T-helper 22 cell (primary cell): ENCODE measurements at places on chromosomes 12 and 14.

GRCh38 chr14:101603096-101603495 is 41.8 kb downstream of the DIO3 start:
- no peak for DNase-seq

DNA sequence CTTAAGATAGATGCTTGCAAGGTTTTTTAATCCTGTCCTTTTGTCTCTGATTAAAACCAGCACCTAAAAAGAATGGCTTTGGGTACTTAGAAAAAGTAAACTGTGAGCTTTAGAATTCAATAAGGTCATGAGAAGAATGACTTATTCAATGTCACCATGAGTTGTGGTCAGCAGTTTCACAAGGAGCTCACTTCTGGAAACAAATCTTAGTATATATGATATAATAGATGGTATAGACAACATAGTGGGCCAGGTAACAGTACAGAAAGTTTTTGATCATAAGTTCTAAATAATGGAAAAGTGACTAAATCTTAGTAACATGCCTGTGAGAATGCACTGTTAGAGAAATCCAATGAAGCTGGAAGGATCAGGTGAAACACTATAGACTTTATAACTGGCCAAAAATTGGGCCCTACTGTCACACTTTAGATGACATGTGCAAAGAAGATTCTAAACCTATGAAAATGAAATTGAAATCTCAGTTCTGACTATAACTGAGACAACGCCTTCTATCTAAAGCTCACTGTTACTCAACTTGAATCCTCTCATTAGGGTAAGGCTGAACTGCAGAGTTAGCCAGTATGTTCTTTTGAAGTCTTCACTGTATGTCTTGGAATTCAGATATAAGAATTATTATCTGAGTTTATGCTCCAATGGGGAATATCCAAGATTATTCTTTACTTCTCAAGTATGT is 42.4 kb upstream of the RAD51AP1 start:
- no peak for DNase-seq

GRCh38 chr12:20272161-20272560 is 96.2 kb upstream of the PDE3A start:
- DNase-seq = no peak

GRCh38 chr14:34227834-34228649 is 234.0 kb downstream of the SPTSSA start:
- DNase-seq = no peak

GRCh38 chr14:54716862-54717261 is 149.9 kb downstream of the SAMD4A start:
- DNase-seq = no peak

- no peak for DNase-seq
These were observed 1211.4 kb downstream of the VRK1 start for GRCh38 chr14:98008381-98009113.

DNA sequence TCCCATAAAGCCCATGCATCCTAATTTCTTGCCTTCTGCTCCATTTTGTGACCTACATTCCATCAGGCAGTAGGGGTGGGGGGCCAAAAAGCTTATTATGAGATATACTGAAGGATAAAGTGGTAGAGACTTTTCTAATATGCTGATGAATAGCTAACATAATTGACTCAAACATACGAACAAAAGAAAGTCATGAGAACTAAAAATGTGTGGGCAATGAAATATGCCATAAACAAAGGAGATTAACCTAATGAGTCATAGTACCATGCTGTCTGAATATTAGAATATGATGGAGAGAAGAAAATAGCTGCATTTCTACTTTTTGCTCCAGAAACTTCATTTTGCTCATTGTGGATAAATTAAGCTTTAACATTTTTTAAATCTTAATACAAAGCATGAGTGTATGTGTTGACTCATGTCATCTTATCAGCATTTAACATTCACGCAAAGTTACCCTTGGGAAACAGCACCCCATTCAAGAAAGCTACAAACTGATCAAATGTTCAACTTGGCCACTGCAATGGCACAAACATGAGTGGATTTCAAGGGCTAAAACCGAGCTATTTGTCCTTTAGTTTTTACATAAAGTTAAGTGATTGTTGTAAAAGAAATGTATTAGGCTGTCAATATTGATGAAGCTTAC is 64.0 kb upstream of the DIO2 start:
- DNase-seq = no peak

DNA sequence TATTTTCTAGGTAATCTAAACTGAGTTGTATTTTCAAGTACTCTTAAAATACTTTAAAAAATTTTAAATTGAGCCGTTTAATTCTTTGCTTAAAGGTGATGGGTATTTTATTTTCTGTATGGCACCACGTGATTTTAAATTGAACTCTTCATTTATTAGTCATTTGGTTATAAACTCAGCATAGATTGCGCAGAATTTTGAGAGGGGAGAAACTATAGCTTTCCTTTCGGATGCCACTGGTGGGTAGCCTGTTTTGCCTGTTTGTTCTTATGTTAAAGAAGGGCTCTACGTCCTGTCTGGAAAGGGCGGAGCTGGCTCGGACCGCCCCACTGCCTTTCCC is 411 bp upstream of the STYX start:
- no peak for DNase-seq

- no peak for DNase-seq
These were observed 39.1 kb upstream of the DHRS7 start for GRCh38 chr14:60204104-60204842.

- DNase-seq = no peak
These were observed 36.3 kb downstream of the ADGRD1 start for GRCh38 chr12:130990034-130990433.

GRCh38 chr14:53663709-53664108 is 292.9 kb downstream of the BMP4 start:
- no peak for DNase-seq

- no peak for DNase-seq
These were observed 15.2 kb downstream of the MSI1 start for GRCh38 chr12:120353556-120354317.

- no peak for DNase-seq
These were observed 100.6 kb downstream of the DACT1 start for GRCh38 chr14:58738189-58738836.

GRCh38 chr12:4153343-4153892 is 120.1 kb upstream of the CCND2 start:
- DNase-seq = peak; percentile 5

DNA sequence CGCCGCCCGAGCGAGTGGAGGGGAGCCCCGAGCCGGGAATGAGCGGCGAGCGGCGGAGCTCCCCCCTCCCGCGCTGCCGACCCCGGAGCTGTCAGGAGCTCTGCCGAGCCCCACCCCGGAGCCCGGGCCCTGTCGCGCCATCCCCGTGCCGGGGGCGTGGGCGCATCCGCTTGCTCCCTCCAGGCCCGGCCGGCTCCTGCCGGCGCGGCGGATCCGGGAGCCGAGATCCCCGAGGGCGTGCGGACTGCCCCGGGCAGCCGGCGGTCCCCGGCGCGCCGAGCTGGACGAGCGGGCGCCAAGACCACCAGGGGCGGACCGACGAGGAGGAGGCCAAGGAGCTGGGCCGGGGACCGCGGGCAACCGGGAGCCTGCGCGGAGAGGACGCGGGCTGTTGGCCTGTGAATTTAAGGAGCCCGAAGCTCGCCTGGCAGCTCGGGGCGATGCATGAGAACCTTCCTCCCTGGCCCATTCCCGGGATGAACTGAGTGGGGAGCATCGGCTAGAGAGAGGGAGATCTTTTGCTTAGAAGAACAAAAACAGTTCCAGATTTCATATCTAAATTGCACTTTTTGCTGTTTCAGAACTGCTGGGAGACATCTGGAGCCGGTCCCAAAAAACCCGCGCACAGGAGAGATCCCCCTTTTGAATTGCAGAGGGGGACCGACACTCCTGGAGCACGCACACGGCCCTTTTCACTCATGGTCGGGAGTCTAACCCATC is 2.0 kb downstream of the PTHLH start:
- no peak for DNase-seq

DNA sequence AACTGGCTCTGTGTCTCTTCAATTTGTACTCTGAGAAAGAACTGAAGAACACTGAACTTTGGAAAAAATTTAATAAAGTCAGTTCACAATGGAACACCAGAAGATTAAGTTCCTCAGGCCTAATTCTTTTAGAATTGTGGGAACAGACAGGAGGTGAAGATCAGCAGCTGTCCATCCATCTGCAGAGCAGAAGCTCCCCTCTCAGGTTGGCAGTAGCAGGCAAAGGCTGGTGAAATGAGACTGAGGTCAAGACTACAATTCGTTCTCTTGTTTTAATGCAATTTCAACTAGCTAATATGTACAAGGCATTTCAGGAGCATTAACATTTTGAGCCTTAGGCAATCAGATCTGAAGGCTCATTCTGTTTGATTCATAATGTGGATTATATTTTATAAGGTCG is 10.3 kb upstream of the TRHDE start:
- no peak for DNase-seq

DNA sequence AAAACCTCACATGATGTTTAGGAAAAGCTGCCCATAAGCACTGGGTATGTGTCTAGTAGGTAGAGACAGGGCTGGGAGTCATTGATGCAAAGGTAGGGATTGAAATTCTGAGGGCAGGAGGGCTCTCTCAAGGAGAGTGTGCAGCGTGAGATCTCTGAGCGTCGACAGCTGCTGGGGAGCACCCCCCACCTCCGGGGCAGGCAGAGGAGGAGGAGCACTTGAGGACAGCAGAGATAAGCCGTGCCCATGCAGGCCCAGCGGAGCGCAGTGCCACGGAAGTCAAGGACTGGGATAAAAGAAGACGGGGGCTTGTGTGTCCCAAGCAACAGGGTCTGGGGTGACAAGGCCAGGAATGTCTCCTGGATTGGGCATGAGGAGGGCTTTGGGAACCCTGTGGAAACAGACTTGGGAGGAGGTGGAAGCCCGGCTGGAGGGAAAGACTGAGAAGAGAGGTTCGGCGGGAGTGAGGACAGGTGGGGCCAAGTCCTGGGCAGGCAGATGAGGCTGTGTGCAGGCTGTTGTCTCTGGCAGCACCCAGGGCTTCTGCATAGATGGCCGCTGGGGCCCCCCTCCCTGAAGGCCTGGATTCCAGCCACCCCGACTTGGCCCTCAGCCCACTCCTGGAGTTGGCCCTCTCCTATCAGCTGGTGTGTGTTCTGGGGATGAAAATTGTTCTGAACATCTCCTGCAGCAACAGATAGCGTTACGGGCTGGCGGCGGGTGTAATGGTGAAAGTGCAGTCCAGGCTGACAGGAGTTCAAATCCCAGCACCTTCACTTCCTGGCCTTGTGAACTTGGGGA is 1.9 kb downstream of the CACNA2D4 start:
- DNase-seq = no peak

- no peak for DNase-seq
These were observed 195.5 kb upstream of the BTG1 start for GRCh38 chr12:92341065-92341668.

DNA sequence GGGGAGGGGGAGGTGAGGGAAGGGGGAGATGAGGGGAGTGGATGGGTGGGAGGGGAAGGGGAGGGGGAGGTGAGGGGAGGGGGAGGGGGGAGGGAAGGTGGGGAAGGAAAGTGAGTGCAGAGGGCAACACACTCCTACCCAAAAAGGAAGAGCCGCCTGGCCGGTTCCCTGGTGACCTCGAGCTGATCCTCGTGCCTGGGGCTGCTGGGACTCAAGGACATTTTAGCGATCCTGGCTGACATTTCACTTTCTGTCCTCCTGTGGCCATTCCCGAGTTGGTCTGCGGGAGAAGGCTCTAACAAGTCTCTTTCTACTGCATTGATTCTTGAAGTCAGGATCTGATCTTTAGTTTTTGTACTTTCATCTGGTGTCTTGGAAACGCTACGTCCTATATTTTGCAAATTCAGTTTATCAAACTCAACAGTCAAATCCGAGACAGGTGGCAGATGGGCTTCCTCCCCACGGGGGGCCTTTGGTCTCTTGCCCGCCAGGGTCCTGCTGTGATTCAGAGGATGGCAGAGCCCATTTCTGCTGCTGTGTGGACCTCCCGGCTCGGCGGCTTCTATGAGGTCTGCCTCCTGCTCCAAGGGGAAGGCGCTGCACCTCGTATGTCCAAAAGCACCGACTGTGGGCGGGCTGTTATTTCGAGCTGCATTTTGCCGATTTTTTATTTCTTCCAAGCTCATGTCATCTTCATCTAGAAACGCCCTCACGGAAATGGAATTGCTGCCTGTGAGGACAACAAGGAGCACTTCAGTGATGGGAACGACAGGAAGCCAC is 19.1 kb downstream of the PGAM5 start:
- DNase-seq = no peak

GRCh38 chr14:74601982-74602381 is 10.1 kb downstream of the LTBP2 start:
- no peak for DNase-seq

GRCh38 chr14:102570334-102570995 is 22.0 kb upstream of the RCOR1 start:
- DNase-seq = no peak

DNA sequence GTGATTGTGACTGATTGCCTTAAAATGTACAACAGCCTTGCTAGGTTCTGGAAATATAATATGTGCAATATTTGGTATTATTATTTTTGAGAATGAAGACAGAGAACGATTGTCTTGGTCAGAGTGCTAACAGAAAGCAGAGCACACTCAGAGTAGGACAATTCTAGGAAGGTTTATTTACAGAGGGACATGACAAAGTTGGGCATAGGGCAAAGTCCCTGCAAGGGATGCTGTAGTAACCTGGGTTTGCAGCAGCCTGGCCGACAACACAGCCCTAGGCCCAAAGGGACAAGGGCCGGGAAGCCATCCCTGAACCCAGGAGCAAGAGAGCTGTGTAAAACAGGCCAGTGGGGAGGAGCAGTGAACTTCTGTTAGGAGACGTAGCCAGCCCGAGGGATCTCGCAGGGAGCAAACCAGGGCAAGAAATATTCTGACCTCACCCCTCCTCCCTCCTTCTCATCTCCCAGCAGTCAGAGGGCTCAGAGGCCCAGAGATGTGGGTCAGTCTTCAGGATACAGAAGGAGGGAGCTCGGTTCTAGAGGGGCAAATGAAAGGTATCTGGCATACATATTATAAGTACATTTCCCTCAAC is 51.0 kb upstream of the FERMT2 start:
- no peak for DNase-seq

GRCh38 chr12:98057701-98058100 is 457.7 kb upstream of the TMPO start:
- DNase-seq = no peak
